ENCODE measurements at places on chromosomes 1 and 21.

- DNase-seq: no peak
Measured at GRCh38 chr1:87388411-87388810, 59.7 kb downstream of the LMO4 start.

GRCh38 chr1:63730211-63730610 is 43.6 kb upstream of the ROR1 start:
- DNase-seq: no peak

- no peak for DNase-seq
Measured at GRCh38 chr21:46297338-46298271, 11.5 kb downstream of the YBEY start.

- DNase-seq: no peak
Measured at GRCh38 chr1:108077991-108078390, 113.0 kb upstream of the VAV3 start.

- peak; percentile 92 for DNase-seq
Measured at GRCh38 chr1:10210841-10211804, 753 bp downstream of the KIF1B start.

- no peak for DNase-seq
Measured at GRCh38 chr1:183770816-183771128, 34.1 kb upstream of the RGL1 start.

DNA sequence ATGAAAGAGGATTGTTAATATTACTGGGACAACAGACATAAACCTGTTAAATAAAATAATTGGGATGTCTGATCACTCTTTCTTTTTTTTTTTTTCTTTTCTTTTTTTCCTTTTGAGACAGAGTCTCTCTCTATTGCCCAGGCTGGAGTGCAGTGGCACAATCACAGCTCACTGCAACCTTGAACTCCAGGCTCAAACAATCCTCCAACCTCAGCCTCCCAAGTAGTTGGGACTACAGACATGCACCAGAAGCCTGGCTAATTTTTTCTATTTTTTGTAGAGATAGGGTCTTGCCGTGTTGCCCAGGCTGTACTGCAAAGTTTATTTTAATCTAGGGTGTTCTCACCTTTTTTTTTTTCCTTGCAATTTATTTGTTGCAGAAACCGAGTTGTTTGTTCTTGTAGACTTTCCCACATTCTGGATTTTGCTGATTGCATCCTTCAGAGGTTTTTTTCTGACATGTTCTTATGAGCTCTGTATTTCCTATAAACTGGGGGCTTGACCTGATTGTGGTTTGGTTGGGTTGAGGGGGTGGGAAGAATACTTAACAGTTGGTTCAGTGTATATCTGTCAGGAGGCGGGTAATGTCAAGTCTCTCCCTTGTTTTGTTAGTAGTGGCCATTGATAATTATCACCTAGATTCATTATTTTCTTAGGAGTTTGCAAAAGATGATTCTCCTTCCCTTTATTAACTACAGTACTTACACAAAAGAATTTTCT is 125.2 kb downstream of the MAST2 start:
- DNase-seq: no peak

- no peak for DNase-seq
Measured at GRCh38 chr1:22208268-22208972, 65.5 kb upstream of the WNT4 start.

DNA sequence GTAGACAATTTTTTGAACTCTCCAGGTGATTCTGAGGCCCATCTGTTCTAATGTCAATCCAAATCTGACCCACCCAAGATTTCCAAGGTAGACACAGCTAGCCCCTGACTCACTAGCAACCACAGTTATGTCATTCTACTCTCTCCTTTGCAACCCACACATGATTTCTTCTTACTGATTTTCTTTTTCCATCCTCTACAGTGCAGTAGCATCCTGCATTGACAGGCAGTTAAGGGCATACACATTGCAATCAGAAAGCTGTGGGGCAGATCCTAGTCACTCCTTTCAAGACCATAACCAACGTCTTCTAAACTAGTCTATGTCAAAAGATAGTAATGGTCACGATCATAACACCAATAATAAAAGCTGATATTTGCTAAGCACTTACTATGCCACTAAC is 54.2 kb downstream of the JAK1 start:
- DNase-seq: no peak

DNA sequence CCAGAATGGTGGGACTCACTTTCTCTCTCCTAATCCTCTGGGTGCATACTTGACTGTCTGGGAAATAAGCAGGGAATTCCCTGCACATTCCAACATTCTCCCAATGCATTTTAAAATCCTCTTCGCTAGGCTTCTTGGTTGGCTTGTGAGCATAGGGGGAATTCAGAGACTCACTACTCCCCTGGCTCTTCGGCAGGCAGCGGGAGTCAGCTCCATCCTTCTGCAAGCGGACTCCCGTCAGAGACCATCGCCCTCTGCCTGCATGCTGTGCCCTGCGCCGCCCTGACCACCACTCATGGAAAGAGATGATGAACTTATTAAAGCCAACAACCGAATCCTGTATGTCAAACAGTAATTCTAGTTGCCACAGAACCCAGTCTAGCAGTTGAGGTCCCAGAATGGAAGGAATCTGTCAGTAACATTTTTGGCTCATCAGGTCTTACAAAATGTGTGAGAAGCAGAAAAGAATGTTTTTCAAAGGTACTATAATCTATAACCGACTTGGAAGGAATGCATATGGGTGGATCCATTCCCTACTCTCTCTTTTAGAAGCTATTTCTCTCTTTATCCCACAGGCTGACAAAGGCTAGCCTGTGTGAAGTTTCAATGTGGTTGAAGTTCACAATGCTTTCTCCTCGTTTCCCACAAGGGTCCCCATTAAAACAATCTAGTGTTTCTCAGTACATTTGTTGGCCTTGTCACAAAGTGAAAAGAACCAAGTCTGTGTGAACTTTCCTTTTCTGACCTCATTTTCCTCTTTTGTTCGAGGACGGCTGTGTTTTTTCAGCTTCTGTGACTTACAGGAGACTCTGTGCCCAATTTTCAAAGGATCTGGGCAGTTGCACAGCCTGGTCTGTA is 119.1 kb upstream of the ADAR start:
- no peak for DNase-seq

DNA sequence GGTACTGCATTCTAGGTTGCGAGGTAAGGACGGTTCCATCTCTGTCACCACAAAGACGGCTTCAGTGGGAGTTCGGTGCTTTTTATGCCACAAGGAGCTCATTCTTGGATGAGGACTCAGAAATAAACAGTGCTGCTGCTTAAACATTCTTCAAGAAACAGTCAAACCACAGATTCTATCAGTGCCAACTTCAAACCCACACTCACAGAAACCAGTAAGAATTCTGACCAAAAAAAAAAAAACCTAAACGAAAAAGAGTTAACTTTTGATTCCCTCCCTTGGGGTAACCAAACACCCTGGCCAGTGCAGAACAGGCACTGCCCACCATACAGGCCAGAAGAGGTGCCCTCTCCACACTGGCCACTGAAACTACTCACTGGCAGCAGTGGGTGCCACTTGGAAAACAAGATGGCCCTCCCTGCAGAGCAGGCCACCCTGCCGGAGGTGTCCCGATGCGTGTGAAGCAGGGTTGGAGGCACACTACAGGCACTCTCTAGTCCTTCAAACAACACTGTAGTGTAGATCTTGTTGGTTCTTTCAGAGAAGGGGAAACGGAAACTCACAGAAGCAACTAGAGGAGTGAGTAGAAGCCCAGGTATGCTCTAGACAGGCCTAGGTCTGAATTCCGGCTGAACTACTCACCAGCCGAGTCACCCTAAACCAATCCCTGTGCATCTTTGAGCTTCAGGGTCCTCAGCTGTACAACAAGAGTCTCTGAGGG is 87.3 kb upstream of the TLR5 start:
- no peak for DNase-seq

- no peak for DNase-seq
Measured at GRCh38 chr1:64932962-64933295, 33.4 kb downstream of the JAK1 start.

- no peak for DNase-seq
Measured at GRCh38 chr1:40798366-40799281, 15.0 kb downstream of the KCNQ4 start.

- DNase-seq: no peak
Measured at GRCh38 chr1:41578712-41579335, 94.3 kb upstream of the EDN2 start.

GRCh38 chr1:151251656-151252470 is 2.7 kb upstream of the PSMD4 start:
- no peak for DNase-seq

DNA sequence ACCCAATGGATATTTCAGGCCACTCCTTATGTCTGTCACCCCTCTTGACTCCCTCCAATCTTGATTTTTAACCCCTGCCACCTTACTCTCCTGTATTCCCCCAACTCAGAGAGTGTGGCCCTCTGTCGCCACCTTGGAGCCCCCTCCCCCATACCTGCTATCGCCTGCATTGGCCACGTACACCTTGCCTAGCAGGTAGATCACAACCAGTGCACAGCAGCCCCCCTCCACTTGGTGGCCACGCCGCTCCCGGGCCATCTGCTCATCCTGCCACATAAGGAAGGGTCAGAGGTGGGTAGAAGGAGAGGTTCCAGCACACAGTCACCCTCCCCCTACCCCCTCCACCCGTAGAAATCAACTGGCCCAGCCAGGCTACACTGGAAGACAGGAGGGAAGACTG is 2.9 kb downstream of the PPM1J start:
- DNase-seq: no peak

DNA sequence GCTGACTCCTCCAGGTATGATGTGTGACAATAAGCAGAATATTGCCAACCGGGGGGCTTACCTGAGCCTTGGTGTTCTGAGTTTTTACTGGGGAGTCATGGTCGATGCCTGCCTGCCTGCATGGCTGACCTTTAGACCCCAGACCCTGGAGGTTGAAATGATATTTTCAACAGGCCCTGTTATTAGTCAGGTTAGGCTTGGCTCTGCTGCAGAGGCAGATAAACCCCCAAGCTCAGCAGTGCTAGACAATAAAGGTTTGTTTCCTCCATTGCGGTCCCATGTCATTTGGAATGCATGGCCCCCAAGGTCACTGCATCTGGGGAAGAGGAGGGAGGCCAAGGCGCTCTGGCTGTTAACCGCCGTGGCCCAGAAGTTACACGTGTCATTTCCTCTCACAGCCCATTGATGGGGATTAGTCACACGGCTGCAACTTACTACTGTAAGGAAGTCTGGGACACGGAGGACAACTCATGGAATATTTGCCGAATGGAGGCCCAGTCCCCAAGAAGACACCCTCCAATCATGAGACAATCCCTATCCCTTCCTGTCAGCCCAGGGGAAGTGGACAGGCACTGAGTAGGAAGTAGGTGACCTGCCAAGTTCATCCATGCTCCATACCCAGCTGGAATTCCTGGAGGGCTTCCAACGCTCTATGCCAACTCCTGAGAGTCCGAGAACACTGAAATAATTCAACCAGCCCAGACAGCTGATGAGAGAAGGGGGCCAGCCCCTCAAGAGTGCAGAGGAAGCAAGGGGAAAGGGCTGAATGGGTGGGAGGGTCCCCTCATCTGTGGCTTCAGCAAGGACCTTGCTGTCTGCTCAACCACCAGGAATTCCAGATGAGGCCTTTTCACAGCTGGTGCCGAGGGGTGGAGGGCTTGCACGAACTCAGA is 97.3 kb downstream of the TAS1R2 start:
- no peak for DNase-seq

GRCh38 chr1:9197186-9198099 is 37.1 kb upstream of the H6PD start:
- no peak for DNase-seq

DNA sequence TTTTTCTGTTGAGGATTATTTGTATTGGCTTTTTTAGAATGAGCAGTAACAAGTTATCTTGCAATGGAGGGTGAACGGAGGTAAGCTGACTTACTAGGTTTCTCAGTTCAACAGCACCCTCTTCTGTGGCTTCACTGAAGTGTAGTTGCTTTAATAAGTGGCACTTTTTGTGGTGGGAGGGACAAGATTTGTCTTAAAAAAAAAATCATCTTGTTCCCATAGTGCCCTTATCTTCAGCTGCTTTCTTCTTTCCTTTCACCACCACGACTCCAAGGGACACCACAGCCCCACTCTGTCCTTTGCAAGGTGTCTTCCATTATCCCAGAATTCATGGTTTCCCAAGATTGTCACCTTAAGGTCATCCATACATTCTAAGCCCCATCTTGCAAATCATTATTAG is 92.9 kb downstream of the PIGK start:
- DNase-seq: no peak

GRCh38 chr1:207174913-207175312 is 70.9 kb downstream of the C4BPA start:
- no peak for DNase-seq

DNA sequence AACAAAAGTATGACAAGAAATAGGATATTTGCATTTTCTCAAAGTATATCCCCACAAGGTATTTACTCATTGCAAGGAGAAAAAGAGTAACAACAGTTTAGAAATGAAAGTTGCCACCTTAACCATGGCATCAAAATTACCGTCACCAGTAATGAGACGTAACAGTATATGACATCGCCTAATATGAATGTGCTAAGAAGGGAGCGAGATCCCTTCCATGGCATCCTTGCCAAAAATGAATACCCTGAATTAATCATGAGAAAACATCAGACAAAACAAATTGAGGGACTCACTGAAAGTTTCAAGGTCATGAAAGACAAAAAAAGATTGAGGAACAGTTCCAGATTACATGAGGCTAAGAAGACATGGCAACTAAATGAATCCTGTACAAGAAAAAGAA is 78.9 kb upstream of the MROH9 start:
- no peak for DNase-seq

GRCh38 chr1:175208773-175209492 is 16.4 kb upstream of the KIAA0040 start:
- DNase-seq: no peak

- no peak for DNase-seq
Measured at GRCh38 chr1:67372898-67373297, 57.3 kb downstream of the SERBP1 start.

DNA sequence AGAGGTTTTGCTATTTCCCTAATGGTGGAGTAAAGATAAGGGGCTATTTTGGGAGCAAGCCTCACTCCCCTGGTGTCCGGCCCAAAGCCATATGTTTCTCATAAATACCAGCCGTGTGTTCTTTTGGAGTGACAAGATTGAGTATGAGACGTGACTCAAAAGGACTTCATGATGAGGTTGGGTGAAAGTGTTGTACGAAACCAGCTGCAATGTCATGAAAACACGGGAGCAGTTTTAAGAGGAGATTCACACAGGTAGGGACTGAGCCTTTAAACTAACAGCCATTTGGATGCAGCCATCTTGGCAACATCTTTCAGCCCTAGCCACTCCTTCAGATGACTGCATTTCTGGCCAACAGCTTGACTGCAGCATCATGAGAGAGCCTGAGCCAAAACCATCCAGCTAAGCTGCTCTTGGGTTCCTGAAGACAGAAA is 532.3 kb upstream of the USP24 start:
- DNase-seq: no peak

DNA sequence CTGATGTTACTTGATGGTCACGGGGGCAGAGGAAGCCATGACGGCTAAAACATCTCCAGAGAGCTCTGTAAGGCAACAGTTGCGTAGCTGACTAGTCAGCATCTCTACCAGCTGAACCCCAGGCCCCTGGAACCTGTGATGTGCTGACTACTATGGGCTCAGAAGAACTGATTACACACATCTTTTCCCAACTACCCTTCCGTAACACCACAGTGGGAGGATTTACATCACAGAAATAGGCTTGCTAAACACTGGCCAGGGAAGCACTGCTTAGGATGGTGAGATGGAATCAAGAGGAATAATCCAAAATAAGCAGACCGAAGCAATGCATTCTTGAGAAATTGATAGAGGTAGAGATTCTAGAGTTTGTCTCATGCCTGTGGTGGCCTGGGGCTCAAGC is 122.5 kb downstream of the SMYD2 start:
- DNase-seq: no peak
